ENCODE measurements at places on chromosomes 1 and 21. TPM values are rescaled to one million over a fixed set of nuclear protein-coding genes. Genes with fewer than 3 reads are reported as not detected.
A peak's percentile ranks its signal among the peaks of the same experiment; 100 is the strongest.

GRCh38 chr1:36458910-36459309 lies 5.3 kb downstream of the MRPS15 start:
- no peak for DNase-seq

GRCh38 chr1:67285780-67286488 lies 21.7 kb upstream of the IL12RB2 start:
- no peak for DNase-seq

DNA sequence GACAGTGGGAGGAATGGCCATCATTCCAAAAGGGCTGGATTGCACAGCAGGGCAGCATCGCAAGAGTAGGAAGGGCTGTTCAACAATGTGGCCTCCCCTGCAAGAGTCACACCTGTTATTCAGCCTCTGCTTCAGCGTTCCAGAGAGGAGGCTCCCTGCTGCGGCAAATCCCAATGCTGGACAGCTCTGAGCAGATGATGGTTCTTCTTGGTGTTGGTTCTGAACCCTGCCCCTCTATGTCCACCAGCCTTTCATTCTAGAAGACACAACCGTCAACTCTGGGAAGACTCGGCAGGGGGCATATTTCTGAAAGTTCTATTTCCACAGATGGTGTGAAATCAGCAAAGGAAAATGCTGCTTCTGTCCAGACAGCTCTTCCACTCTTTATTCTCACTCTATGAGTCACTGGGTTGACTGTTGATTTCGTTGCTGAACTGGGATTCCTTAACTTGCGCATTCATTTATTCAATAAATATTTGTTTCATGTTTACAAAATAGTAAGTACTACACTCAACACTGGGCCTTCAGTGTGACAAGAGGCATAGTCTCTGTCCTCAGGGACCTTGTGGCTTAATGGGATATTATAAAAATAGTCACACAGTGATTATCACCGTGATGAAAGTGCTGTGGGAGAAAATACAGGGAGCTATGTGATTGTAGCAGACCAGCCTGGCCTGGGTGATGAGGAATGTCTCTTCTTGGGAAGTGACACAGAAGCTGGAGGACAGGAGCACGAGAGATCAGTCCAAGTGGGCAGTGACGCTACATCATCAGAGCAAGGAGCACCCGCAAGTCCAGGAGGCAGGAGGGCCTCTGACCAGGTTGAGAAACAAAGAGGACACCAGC lies 260.3 kb downstream of the SIPA1L2 start:
- no peak for DNase-seq

GRCh38 chr1:26787381-26787705 lies 407 bp upstream of the PIGV start:
- no peak for DNase-seq

DNA sequence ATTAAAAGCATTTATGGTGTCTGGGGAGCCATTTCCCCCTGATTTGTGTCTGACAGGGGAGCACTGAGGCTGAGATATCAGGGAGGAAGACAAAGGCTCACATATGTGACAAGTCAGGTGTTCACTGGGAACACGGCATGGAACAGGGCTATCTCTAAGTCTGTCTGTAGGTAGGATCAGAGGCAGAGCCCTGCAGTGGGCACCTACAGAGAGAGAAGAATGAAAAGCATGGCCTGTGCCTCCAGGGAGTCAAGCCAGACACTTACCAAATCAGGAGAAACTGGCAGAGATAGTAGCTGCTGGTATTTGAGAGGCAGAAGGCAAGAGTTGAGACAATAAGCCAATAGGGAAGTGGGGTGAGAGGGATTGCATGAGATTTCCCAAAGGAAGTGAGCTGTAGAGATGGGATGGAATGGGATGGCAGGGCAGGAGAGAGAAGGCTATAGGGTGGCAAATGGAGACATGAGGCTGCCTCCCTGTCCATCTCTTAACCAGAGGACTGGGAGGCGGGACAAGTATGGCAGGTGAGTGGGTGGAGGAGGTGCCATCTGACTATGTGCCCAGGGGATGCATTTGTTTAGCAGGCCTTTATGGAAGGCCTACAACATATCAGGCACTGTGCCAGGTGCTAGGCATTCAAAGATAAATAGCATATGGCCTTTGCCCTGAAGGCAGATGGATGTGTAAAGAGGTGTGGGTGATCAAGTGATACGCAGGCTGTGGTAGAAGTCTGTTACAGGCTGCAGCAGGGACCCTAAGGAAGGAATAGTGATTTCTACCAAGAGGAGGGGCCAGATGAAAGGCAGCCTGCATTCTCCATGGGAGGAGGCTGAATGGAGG lies 136.2 kb upstream of the IPO9 start:
- no peak for DNase-seq

DNA sequence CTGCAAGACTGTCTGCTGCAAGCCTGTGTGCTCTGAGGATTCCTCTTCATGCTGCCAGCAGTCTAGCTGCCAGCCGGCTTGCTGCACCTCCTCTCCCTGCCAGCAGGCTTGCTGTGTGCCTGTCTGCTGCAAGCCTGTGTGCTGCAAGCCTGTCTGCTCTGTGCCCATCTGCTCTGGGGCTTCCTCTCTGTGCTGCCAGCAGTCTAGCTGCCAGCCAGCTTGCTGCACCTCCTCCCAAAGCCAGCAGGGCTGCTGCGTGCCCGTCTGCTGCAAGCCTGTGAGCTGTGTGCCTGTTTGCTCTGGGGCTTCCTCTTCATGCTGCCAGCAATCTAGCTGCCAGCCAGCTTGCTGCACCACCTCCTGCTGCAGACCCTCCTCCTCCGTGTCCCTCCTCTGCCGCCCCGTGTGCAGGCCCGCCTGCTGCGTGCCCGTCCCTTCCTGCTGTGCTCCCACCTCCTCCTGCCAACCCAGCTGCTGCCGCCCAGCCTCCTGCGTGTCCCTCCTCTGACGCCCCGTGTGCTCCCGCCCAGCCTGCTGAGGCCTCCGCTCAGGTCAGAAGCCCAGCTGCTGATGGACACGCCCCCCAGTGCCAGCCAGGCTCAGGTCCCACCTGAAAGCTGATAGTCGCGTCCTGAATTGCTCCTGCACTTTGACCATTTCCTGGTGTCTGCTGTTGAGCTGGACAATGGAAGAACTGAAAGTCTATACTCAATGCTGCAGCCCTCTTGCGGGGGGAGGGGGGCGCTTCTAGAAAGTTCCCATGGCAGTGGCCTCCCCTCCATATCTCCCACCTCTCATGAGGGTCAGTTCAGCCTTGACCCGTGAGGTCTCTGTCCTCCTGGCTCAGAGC lies 1.2 kb downstream of the KRTAP10-4 start:
- peak; percentile 38 for DNase-seq

GRCh38 chr1:10860682-10861081 lies 64.2 kb upstream of the CASZ1 start:
- no peak for DNase-seq

GRCh38 chr1:153519242-153519641 lies 16.5 kb downstream of the S100A6 start:
- DNase-seq = no peak

GRCh38 chr1:26951821-26952497 lies 8.3 kb downstream of the KDF1 start:
- DNase-seq = no peak

DNA sequence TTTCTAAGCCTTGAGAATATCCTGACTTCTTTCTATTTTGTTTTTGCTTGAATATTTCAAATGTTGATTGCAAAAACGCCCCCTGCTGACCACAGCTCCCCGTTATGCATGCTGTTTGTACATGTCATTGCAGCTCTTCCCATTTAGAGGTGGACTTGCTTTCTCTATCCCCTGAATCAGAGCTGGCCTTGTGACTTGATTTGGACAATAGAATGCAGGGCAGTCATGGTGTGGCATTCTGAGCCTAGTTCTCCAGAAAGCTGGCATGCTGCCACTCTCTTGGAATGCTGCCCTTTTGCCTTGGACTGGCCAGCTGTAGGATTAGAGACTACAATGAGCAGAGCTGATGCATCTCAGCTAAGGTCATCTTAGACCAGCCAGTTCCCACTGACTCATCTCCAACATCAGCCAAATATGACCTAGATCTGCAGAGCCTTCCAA lies 1561.5 kb downstream of the MRPL39 start:
- DNase-seq = peak; percentile 6

- no peak for DNase-seq
Measured at GRCh38 chr1:43255438-43256210, 14.2 kb upstream of the TMEM125 start.

- DNase-seq = no peak
Measured at GRCh38 chr1:169081503-169082123, 24.9 kb upstream of the ATP1B1 start.

DNA sequence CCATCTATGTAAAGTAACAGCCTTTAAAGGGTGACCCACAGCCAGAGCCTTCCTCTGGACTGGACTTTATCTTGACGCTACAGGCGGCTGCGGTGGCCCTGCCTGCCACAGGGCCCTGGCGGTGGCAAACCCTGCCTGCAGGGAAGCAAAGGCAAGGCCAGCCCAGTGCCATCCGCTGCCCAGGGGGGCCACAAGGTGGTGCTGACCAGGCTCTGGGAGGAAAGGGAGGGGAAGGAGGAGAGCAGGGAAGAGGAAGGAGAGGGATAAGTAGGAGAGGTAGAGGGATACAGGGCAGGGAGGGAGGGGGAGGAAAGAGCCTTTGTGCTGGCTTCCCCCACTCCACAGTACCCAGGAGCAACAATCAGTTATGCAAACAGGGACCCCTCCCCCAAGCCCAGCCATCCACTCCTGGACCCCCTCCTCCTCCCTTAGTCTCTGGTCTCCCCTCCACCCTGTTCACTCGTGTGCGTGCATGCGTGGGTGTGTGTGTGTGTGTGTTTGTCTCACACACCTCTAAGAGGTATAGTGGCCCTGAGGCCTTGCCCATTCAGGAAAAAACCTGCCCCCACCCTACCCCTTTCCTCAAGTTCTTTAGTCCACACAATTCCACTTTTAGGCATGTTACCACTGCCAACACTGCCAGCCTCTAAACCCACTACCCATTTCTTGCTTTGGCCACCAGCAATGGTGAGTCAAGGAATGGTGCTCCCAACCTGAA lies 30.3 kb downstream of the SSBP3 start:
- no peak for DNase-seq

GRCh38 chr1:112704934-112705627 lies 1.8 kb downstream of the RHOC start:
- peak; percentile 96 for DNase-seq

GRCh38 chr1:216193839-216194443 lies 229.3 kb downstream of the USH2A start:
- peak; percentile 25 for DNase-seq

- no peak for DNase-seq
Measured at GRCh38 chr1:186323865-186324264, 51.2 kb downstream of the TPR start.

- no peak for DNase-seq
Measured at GRCh38 chr1:85571828-85572227, 8.7 kb upstream of the CCN1 start.

- peak; percentile 46 for DNase-seq
Measured at GRCh38 chr1:67211589-67212563, 45.6 kb downstream of the IL23R start.

DNA sequence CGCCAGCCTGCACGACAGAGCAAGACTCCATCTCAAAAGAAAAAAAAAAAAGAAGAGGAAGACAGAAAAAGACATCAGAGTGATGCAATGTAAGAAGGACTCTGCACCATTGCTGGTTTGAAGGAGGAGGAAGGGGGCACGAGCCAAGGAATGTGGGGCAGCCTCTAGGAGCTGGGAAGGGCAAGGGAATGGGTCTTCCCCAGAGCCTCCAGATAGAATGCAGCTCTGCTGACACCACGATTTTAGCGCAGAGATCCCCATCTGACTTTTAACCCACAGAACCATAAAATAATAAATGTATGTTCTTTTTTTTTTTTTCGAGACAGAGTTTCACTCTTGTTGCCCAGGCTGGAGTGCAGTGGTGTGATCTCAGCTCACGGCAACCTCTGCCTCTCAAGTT lies 33.9 kb upstream of the LAMC2 start:
- no peak for DNase-seq

DNA sequence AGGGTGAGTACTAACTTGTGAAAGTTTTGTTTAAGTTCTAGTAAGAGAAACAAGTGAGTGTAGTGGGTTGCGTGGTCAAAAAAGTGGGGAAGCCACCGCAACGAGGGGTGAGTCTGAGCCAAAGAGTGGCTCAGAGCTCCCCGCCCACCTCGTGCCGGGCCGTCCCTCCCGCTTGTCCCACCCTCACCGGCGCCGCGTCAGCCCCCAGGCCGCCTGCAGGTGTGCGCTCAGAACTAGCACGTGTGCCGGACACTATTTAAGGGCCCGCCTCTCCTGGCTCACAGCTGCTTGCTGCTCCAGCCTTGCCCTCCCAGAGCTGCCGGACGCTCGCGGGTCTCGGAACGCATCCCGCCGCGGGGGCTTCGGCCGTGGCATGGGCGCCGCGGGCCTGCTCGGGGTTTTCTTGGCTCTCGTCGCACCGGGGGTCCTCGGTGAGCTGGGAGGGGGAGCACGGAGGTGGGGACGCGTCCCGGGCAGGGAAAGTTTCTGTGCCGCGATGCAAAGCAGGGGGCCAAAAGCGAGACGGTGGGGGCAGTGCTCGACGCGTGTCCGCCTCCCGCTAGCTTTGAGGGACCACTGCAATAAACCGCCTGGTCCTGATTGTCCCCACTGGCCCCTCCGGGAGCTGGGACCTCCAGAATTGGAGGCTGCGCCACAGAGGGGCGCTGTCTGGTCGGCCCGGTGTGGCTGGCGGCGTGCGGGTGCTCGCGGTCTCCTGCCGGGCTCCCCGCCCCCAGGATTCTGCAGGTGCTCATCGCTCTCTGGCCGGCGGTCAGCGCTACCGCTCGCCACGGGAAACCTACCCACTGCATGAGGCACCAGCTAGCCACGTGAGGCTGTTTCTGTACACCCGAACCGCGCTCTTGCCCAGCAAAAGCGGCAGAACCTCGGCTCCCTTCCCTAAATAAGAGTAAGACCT lies at the start of gene CR2:
Gene CR2 (plus strand): TSS at position 283 of the 919 bp plus-strand sequence. CDS start 91 bp downstream, at position 374.
- DNase-seq = no peak

Gene LRRC38
- not detected for total RNA-seq

Gene FAM131C
- total RNA-seq = 0.71 TPM

Gene LPAR3
- not detected for total RNA-seq

Gene SELENBP1
- not detected for total RNA-seq

Gene TSPEAR
- total RNA-seq = 12.4 TPM

Gene LCE1F
- total RNA-seq = not detected

Gene FOXO6
- total RNA-seq = 6.1 TPM

Gene PLA2G2D
- not detected for total RNA-seq

Gene SELL
- total RNA-seq = not detected

Gene KRTAP13-2
- total RNA-seq = not detected

Gene CYP4A22
- not detected for total RNA-seq

Gene PAX7
- total RNA-seq = 36.5 TPM
